Naive thymus-derived CD4-positive, alpha-beta T cell (primary cell): ENCODE measurements at places on chromosomes 1 and 21. TPM values are rescaled to one million over a fixed set of nuclear protein-coding genes. Genes with fewer than 3 reads are reported as not detected.

The ALDH4A1 gene
- polyA plus RNA-seq, result 1.3 TPM

The CFAP57 gene
- polyA plus RNA-seq, result not detected

The FCRL1 gene
- 0.33 TPM for polyA plus RNA-seq

The BECN2 gene
- not detected for polyA plus RNA-seq

The CD101 gene
- 9.9 TPM for polyA plus RNA-seq

The RORC gene
- not detected for polyA plus RNA-seq

The C1orf232 gene
- not detected for polyA plus RNA-seq

The F3 gene
- not detected for polyA plus RNA-seq

The OR2T29 gene
- polyA plus RNA-seq, result not detected

The PTPRF gene
- polyA plus RNA-seq, result not detected

The STIL gene
- polyA plus RNA-seq, result 0.69 TPM

The HPCA gene
- not detected for polyA plus RNA-seq

The KRTAP20-3 gene
- polyA plus RNA-seq, result not detected

The AMY1C gene
- not detected for polyA plus RNA-seq

The SPRR2A gene
- not detected for polyA plus RNA-seq

The RNU1-1 gene
- polyA plus RNA-seq, result not detected

The TFAP2E gene
- 0.51 TPM for polyA plus RNA-seq

The ARMH1 gene
- 32.8 TPM for polyA plus RNA-seq

The GLIS1 gene
- polyA plus RNA-seq, result not detected
